Suppressor macrophage treated with lipopolysaccharide for 4 hours (primary cell): ENCODE measurements at places on chromosomes 2 and 18.

DNA sequence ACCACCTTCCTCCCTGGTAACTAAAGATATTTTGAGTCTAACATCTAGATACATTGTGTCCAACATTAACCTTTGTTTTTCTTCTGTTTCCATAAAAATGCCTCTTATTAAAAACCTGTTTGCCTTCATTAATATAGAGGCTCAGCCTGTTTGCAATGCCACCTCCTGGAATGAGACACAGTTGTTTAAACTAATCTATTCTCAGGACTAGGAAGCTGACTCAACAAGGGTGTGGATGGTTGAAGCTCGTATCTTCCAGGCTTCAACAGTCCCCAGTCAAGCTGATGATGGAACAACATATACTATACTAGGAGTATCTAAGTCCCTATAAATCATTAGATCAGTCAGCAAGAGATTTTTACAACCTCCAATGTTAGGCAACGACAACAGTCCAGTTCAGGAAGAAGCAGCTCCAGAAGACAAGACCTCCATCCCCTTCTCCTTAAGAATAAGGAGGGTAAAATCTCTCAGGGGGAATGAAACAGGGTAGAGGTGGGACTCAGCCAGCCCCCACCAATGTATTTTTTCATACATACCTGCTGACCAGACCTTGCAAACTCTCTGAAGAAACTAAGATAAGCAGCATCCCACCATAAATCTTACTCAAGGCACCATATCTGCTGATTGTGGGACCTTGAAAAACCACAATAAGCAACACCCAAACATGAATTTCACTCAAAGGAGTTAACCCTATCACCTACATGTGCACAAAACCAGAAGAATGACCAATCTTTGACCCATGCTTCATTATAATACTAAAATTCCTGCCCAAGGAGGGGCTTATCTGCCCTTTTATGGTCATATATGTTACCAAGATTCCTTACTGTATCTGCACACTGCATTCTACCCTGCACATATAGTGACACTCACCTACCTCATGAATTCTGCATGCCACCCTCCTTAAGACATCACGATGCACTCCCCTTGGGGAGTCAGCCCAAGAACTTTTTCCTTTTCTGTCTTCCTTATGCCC lies 21.4 kb downstream of the ZNF24 start:
- no peak for DNase-seq

DNA sequence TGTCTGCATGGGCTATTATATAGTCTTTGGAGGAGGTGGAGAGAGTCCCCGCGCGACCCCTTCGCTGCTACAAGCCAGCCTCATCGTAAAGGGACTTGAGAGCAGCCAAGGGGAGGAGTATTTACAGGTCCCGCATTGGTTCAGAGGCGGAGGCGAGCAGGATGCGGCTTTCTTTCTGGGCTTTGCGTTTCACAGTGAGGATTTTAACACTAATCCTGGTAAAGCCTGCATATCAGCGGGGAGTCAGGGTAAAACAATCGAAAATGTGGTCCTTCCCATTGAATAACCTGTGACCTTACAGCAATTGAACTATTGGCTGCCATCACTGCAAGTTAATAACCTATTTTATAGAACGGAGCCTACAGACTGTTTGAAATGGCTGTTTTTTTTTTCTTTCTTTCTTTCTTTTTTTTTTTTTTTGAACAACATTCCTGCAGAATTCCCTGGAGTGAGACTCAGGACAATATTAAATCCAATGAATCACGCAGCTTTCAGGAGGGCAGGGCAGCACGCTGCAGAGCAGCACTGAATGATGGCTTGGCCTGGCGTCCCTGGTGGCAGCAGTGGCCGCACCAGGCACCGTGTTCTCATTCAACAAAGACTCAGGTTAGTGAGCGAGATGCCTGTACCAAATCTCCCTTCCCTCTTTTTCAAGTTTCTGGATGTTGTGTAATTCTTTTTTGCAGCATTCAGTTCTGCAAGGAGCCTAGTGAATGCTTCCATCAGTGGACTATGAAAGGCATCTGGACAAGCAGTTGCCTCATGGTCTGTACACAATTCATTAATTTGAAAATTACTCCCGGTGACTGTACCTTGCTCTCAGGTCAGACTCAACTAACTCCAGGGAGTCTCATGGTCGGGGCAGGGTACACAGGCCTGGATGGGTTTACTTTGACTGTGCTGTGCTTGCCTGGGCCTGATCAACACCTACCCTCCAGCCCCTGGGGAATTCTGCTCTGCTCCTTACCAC lies 19.8 kb downstream of the SMIM21 start:
- DNase-seq, result no peak

DNA sequence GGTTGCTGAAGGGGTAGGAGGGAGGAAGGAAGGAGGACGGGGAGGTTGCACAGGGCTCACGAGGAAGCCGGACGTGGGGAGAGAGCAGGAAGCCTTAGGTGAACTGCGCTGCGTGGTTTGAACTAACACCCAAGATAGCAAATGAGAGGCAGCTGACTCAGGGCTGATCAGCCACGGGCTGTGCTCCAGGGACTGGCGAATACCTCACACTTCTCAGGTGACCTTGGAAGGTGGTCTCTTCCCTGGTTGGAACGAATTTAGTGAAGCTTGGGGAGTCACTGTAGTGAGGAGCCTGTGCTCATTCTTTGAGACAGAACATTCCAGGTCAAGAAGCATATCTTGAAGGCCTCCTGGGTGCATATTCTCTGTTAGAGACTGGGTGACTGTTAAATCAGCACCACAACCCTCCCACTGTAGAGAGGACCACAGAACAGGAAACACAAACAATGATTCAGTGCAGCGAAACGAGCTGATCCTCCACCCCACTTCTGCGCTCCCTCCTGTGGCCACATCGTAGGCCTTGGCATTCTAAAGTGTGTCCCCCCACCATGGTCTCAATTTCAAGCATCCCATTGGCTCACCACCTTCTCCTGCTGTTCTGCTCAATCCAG lies 33.8 kb downstream of the TOGARAM2 start:
- DNase-seq, result peak; percentile 66

- DNase-seq, result no peak
Observed at GRCh38 chr2:238640486-238640885, 207.4 kb upstream of the TWIST2 start.

GRCh38 chr2:178917555-178917954 lies 110.3 kb upstream of the TTN start:
- DNase-seq, result no peak

GRCh38 chr2:220226076-220226475 lies 598.6 kb downstream of the SLC4A3 start:
- DNase-seq, result no peak

- DNase-seq, result peak; percentile 90
Observed at GRCh38 chr18:79790996-79791972, 6.5 kb upstream of the KCNG2 start.

DNA sequence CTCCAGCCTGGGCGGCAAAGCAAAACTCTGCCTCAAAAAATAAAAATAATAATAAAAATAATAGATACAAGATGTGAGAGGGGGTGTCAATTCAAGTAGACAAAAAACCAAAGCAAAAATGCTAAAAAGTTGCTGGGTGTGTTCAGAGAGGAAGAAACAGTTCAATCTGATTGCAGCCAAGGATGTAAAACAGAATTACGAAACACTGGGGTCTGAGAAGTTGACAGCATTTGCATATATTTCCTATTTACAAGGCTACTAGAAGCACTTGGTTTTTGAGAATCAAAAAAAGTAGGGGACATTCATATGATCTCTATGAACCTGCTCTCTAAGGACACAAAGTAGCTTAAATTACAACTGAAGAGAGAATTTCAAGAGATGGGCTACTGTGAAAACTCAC lies 7.6 kb downstream of the TRIP12 start:
- DNase-seq, result peak; percentile 52

GRCh38 chr2:236617221-236617737 lies 47.7 kb downstream of the ACKR3 start:
- no peak for DNase-seq

DNA sequence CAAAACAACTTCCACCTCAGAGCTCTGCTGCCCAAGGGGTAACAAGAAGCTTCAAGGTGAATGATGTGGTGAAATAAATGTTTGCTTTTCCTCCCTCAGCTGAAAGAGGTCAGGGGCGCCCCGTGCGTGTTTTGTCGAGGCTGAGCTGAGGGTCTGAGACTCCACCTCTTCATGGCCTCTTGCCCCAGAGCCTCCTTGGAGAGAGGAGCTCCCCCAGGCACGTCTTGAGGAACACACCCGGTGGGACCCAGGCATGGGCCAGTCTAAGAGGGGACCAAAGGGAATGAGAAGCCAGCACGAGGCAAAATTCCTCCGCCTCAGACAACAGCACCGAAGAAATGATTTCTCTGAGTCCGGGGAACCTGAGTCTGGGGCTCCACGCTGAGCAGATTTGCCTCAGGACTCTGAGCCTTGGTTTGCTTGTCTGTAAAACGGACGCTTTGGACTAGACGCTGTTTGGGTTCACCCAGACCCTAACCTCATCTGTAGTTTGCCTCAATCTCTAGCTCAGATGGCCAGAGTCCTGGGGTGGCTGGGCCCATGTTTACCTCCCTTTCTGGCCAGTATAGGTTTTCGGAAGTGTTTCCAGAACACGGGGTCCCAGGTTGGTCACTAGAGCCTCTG lies 56.4 kb upstream of the ODC1 start:
- no peak for DNase-seq

DNA sequence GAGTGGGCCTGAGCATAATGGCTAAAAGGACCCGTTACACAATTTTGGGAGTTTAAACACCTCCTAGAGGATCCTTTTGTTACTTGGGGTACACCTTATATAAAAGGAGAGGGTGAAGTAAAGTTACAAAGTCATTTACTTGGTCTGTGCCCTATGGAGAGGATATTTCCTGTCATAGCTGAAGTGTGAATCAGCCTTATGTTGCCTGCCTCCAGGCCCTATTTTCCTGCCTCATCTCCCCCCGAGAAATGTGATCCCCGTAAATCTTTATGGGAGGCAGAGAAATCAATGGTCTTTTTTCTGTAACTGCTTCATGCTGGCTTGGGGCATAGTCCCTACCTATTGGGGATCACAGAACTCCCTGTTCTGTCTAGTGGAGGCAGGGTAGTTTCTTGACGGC lies 906.6 kb downstream of the DSC3 start:
- no peak for DNase-seq

DNA sequence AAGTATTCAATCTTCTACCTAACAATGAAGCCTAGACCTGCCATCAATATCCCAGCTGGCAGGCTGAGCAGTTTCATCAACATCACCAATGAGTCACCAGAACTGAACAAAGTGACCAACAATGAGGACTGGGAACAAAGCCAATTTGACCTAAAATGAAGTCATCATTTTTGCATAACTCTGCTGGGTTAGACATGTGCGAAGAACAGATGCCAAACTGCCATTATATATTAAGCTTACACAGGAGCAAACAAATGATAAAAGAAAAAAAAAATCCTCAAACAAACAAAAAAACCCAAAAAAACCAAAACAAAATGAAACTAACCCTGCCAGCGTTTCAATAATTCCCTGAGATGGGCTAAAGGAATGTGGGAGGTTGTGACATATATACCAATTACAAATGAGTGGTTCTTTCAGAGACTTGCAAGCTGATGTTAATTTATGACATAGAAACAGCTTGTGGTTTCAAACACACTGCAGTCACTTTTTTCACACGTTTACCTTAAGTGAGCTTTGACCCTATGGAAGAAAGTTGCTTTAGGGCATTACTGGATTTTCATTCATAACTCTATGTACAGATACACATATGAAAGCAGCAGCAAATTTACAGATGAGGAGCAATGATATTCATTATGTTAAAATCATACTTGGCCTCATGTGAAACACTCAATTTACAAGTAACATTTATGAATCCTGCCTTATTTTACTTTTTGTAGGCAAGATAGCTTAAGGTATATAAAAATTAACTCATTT lies 56.9 kb upstream of the CCDC141 start:
- DNase-seq, result peak; percentile 88

DNA sequence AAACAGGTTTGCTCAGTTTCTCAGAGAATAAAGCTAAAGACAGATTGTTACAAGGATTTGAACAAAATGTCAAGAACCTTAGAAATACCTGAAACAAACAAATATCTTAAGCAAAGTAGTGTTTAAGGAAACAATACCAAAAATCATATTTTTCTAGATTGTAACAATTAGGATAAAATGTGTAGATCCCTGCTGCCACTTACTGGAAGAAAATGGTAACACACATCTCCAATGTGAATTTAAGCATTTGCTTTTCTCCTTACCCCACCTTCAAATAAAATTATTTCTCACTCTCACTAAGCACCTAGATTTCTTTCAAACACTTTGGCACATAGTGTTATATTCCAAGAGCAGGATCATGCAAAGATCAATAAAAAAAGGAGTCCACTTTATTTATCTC lies 34.9 kb downstream of the SUCLG1 start:
- no peak for DNase-seq

DNA sequence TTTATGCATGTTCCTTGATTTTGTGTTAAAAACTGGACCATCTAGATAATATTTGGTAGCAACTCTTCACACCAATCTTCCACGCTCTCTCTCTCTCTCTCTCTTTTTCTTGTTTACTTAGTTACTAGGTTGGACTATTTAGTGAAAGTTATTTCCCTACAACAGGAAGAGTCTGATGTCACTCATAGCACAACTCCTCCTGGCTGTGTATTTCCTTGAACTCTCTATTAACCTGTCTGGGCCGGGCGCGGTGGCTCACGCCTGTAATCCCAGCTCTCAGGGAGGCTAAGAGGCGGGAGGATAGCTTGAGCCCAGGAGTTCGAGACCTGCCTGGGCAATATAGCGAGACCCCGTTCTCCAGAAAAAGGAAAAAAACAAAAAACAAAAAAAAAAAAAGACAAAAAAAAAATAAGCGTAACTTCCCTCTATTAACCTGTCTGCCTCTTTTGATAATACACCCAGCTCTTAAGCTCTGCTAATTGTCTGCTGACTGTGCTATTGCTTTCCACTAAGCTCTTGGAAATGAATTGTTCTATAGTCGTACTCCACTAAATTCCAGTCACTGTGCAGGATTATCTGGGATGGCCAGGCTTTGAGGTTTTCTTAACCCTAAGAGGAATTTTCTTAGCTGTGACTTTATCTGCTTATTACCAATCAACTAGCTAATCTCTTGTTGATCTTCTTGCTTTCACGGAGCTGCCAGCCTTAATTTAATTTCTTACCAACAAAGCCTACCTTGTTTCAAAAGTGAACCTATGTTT lies 18.1 kb upstream of the CDH19 start:
- DNase-seq, result no peak

GRCh38 chr2:145597809-145598208 lies 1077.9 kb upstream of the ZEB2 start:
- no peak for DNase-seq

DNA sequence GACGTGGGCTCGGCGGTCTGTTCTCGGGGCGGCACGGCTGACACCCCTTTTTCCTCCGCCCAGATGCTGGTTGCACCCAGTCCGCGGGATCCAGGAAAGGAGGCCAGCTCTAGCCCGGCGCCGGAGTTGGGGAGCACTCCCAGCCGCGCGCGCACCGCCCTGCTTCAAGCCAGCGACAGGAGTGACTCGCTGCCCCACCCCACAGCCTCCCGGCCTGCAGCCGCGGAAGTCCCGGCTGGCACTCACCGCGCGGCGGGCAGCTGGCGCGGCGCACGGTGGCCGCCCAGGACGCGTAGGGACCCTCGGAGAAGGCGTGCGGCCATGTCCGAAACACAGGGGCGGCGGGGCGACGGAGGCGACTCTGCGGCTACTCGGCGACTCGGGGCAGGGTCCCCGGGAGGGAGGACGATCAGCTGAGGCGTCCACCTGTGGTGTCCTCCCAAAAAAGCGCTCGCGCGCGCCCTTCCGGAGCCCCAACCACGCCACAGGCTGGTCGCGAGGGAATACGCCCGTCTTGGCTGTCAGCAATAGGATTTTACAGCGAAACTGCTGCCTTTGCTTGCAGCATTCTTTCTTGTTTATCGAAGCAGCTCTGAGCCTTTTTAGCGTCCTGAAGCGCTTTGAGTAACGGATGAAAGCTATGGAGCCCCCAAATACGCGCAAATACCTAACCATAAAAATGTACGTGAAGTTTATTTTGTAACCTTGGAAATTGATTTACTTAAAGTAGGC lies at the start of gene ACADL:
Gene ACADL, minus strand, starts transcription at position 507 of the 732 bp plus-strand sequence. Its CDS starts 184 bp downstream, at position 323.
- DNase-seq, result peak; percentile 9
